ENCODE measurements at places on chromosomes 5 and 9.

- DNase-seq = no peak
These were observed 5.2 kb downstream of the FCHSD1 start for GRCh38 chr5:141646026-141646425.

- DNase-seq = no peak
These were observed 12.4 kb upstream of the PTGDS start for GRCh38 chr9:136964833-136965422.

DNA sequence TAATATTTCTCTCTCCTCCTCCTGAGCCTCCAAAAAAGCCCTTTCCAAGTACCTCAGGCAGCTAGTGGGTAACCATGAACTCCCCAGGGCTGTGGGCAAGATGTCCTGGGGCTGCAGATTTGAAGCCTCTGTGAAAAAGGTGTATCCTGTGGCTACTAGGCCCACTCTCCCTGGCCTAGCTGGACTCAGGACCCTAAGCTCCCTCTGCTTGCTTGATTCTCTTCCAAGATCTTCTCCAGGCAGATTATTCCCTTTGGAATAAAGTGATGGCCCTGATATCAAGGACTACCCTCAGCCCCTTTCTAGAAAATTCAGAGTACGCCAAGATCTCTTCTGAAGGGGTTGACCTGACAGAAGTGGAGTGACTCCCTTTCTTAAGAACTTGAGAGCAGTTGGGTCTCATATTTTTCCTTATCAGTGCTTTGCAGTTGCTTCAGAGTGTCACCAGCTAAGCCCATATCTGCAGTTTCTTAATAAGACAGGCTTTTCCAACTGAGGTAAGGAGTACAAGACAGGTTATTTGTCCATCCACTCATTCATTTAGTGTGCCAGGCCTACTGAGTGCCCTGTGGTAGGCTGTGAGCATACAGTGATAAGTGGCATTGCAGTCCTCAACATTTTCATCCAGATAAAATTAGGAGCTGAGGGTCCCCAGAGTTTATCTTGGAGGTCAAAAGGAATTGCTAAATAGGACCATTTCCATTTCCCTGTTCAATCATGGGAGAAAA is 42.5 kb downstream of the CYSTM1 start:
- no peak for DNase-seq

DNA sequence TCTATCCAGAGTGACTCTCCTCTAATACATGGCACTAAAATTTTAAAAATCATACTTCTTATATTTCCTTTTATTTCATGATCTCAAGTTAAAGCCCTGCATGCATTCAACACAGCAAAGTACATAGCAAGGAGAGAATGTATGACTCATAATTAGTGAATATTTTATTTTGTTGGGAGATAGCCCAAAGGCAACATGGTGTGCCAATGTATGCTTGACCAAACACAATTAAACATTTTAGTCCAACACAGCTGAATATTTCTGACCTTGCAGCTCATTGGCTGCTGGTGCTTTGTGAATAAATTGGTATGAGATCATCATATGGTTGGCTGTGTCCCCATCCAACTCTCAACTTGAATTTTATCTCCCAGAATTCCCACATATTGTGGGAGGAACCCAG is 103.5 kb downstream of the NPR3 start:
- DNase-seq = no peak

DNA sequence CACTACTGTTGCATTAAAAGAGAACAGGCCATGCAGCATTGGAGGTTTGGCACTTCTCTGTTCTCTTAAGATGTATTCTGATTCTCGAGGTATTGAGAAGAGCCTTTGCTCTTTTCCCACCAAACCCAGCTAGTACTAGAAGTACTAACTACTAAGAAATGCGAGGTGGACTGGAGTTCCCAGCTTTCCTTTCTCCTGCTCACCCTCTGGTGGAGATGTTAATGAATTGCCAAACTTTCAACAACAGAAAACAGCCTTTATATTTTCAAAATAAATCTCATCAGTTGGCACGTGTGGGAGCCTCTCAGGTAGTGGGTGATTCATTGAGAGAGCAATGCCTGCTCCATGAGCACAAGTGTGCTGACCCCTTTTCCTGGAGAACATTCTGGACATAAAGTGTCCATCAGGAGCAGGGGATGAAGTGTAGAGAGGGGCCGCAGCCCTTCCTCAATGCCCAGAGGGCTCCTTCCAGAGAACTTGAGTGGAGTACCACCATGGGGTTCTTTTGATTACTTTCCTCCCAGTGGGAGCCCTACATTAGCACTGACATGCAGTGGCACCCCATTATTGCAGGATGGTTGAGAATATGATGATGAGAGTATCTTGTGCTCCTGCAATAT is 45.7 kb downstream of the TMEM174 start:
- no peak for DNase-seq

DNA sequence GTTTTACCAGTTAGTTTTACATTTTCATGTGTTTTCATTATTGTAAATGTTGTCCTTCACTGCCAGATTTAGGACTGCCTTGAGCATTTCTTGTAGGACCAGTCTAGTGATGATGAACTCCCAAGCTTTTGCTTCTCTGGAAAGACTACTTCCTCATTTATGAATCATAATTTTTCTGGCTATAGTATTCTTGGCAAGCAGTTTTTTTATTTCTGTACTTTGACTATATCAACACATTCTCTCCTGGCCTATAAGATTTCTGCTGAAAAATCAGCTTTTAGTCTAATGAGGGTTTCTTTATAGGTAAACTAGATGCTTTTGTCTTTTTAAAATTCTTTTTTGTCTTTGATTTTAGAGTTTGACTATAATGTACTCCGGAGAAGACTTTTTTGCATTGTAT is 256.8 kb upstream of the GRAMD2B start:
- DNase-seq = no peak

DNA sequence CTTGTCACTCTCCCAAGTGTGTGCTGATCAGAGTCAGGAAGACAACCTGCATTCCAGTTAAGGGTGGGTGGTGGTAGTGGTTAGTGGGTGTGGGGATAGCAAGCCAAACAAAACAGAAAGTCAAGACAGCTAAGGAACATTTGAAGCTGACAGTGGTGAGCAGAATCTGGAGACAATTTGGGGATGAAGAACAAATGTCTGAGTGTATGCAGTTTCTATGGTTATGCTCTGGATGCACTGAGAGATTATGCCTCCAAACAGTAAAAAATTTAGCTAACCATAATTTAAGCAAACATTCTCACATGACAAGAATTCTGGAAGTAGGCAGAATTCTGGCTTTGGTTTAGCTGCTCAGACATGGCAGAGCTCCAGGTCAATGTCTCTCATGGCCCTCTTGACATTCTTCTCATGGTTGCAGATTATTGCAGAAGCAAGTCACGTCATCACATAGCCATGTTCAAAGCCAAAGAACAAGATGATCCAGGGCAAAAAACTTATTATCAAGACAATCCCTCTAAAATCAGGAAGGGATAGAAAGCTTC is 148.7 kb downstream of the LURAP1L start:
- no peak for DNase-seq

- no peak for DNase-seq
These were observed 589.2 kb upstream of the KLF4 start for GRCh38 chr9:108078811-108079210.

- DNase-seq = no peak
These were observed 2.4 kb upstream of the RXFP3 start for GRCh38 chr5:33933723-33934169.

DNA sequence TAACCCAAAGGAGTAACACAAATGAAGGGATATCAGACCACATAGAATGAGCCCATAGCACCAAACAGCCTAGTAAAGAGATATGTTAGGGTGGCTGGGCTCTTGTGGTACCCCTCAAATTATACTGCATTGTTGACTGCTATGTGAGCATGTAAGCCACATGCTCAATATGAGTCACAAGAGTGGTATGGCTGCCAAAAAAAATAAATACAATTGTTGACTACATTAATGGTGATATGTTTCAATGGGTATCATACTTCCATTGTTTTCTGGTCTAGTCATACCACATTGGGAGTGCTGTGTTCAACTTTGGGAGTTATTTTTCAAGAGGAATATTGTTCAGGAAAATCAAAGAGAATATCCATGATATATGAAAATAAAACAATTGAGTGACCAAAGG is 162.4 kb upstream of the PIK3R1 start:
- no peak for DNase-seq

DNA sequence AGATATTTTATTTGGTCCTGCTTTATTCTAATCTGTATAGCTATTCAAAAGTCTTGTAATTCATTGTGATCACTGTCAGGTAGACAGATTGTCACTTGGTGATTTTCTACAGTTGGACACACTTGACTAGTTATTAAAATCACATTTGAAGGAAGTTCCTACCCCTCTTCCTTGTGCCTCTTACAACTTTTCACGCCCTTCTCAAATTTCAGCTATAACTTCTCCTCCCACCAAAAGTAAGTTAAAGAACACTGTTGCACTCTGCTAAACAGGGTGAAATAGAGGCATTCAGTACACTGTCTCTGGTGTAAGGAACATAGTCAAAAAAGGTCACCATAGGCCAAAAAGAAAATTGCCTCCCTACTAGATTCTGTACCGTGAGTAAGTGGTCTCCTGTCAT is 142.1 kb upstream of the POU5F2 start:
- no peak for DNase-seq

- DNase-seq = no peak
These were observed 179.1 kb upstream of the IER5L start for GRCh38 chr9:129356871-129357772.

- DNase-seq = no peak
These were observed 32.9 kb upstream of the FCN1 start for GRCh38 chr9:134950386-134951210.

- DNase-seq = peak; percentile 54
These were observed 782 bp upstream of the SKP1 start for GRCh38 chr5:134177369-134178095.

DNA sequence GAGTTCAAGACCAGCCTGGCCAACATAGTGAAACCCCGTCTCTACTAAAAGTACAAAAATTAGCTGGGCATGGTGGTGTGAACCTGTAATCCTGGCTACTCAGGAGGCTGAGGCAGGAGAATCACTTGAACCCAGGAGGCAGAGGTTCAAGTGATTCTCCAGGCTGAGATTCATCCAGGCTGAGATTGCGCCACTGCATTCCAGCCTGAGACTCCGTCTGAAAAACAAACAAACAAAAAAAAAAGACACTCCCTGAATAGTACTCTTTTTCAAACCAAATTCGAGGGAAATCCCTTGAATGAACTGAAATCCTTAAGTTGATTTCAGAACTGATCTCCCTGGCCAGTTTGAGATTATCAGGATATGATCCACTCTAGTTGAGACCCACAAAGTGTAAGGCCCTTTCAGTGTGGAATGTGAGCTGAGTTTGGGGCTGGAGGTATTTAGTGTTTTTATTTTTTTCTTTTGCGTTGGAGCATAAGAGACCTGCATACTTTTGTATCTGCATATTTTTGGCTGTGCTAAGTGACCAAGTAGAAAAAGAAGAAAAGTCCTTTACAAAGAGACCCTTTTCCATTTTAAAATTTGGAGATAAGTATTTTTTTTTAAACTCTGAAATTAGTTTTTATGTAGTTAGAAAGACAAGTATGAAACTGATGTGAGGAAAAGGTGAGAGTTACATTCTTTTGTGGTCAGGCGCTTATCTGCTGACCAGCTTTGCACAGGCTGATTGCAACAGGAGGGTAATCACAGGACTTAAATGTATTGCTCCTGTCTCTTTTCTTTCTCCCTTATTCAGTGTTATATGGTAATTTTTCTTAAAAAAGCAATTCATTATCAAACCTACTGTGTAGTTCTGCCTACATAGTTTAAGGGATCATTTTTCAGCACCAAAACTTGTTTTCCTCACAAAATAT is 42.9 kb downstream of the TMEFF1 start:
- no peak for DNase-seq

DNA sequence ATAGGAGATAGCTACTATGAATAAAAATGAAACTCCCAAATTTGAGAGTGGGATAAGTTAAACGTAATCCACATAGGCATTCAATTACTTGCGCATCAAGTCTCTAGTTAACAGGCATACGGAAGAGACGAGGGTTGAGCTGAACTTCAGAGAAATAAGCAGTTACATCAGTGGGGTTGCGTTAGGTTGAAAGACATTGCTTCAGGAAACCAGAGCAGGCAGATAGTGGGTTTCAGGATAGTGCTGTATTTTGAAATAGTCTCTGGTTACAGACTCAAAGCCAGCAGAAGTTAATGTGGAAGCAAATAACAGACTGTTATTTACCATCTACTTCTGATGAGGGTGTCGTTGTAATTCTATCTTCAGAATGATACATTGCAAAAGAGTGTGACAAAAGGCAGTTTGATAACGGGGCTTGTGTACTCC is 533.4 kb downstream of the PDE4D start:
- DNase-seq = peak; percentile 40

GRCh38 chr5:31382051-31382878 is 149.6 kb downstream of the DROSHA start:
- DNase-seq = peak; percentile 32

- no peak for DNase-seq
These were observed 203.1 kb upstream of the ANKH start for GRCh38 chr5:15074651-15075050.

- no peak for DNase-seq
These were observed 56.5 kb downstream of the JAK2 start for GRCh38 chr9:5041390-5042115.

- DNase-seq = peak; percentile 92
These were observed 302.1 kb downstream of the PARP8 start for GRCh38 chr5:50968356-50969149.

DNA sequence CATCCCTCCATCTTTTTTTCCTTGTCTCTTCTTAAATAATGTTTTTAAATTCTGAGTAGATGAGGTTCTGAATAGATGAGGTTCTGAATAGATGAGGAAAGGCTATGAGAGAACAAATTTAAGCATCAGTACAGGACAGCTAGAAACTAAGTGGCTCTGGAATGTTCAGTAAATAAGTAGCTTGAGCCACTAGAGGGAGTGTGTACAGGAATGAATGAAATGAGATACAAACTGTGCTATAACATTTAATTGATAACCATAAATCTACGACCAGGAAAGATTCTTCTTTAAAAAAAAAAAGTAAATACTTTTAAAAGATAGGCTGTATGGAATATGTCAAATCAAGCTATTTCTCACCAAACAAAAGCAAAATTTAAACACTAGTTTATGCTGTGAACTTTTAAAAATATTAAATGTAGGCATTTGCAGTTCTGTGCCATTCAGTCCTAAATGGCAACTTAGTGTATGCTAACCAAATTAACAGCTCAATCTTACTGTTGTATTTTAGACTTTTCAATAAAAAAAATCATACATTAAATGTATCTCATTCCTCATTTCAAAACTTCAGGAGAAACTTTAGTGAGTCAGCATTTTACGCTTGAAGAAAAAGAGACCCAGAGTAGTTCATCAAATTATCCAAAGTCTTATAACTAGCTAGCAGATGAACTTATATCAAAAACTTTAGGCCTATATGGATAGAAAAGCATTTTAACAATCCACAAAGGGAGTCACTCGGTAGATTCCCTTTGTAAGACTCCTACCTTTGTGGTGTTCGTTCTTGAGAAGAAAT is 70.4 kb upstream of the SNX2 start:
- no peak for DNase-seq

GRCh38 chr9:131358556-131358955 is 35.3 kb upstream of the PRRC2B start:
- DNase-seq = no peak
